ENCODE measurements at places on chromosomes 3 and 15. TPM values are rescaled to one million over a fixed set of nuclear protein-coding genes. Genes with fewer than 3 reads are reported as not detected.

DNA sequence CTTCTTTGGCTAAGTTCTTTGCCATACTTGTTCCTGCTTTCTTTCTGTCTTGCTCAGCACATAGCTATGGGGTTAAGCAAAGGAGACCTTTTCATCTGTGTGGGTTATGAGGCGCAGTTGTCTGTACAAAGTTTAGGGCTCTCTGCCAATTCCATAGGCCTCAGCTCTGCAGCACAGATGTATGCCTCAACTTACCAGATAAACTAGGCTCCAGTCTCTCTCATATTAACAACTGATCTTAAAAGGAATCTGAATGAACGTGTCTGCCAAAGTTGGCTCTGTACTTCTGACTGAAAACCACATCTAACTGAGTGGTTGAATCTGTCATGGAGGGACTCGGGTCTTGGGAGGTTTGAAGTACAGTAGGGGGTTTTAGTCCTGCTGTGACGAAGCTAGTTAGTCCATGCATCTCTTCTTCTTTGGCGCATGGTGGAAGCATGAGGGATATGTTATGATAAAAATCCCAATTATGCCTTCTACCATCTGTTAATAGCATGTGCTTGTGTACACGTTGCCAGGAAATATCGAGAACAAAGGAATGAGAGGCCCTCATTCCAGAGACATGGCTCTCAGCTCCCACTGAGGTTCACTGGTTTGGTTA, 114.6 kb upstream of the TSC22D2 start:
- peak; percentile 73 for DNase-seq

DNA sequence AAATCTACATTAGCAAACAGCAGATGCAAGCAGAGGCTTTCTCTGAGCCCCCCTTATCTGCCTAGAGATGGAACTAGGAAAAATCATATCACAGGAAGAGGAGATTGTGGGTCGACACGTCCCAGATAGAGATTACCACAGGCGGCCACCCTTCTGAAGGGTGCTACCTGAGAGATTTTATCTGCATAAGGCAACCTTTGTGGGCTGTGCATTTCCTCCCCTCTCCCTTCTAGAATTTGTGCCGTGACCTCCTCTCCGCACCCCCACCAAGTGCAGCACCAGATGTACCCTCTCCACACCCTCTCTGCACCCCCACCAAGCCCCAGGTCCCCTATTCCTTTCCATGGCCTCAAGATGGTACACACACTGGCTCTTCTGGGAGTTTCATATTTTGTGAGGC, 27.4 kb downstream of the METTL6 start:
- DNase-seq: no peak

GRCh38 chr15:91871837-91872236, 18.3 kb downstream of the SLCO3A1 start:
- no peak for DNase-seq

GRCh38 chr3:184815046-184815930, 3.3 kb downstream of the VPS8 start:
- peak; percentile 32 for DNase-seq

DNA sequence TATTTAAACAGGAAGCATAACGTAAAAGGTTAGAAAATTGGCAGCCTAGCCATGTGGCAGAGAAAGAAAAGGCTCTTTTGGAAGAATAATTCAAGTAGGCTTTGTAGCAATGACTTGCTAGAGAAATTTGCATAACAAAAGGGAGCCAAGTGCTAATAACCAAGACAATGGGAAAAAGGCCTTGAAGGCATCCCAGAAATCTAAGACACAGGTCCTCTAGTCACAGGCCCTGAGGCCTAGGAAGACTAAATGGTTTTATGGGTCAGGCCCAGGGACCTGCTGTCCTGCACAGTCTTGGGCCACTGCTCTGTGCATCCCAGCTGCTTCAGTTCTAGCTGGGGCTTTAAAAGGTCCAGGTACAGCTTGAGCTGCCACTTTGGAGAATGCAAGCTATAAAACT, 78.5 kb downstream of the FGF7 start:
- DNase-seq: no peak

- no peak for DNase-seq
Measured at GRCh38 chr15:73766598-73766997, 13.4 kb upstream of the INSYN1 start.

DNA sequence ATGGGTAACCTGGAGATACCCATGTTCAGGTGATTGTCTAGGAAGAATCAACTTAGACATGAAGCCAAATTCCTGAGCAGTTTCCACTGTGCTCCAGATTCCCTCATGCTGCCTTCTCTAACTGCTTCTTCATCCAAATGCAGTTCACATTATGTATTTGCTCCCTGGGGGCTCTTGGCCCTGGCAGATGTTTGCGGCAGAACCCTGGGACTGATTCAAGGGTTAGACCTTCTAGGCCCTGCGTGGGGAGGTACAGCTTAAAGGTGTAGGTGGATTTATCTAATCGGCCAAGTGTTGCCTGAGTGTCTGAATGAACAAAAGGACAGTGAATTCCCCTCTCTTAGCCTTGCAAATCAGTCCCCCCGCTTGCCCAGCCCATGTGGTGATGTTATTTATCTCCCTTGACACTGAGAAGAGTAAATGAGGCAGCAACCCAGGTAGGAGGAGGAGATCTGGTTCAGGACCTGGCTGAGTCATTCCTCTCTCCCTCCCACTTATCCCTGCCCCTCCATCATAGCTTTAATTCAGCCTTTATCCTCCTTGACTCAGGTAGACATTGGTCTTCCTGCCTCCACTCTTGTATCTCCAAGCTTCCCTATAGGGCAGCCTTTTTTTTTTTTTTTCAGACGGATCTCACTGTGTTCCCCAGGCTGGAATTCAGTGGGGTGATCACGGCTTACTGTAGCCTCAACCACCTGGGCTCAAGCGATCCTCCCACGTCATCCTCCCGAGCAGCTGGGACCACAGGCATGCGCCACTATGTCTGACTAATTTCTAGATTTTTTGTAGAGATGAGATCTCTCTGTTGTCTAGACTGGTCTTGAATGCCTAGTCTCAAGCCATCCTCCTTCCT, 54.8 kb downstream of the MAGEF1 start:
- peak; percentile 91 for DNase-seq

DNA sequence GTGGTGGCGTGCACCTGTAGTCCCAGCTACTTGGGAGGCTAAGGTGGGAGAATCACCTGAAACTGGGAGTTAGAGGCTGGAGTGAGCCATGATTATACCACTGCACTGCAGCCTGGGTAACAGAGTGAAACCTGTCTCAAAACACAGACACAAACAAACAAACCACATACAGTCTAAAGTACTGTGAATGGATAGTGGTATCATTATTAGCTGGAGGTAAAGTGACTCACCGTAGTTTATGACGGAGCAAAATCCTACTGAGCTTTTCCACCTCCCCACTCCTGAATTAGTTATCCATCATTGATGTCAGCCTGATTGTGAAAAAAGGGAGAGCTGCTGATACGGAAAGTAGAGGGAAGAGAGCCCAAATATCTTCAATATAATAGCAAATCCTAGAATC, 3.2 kb upstream of the CNOT10 start:
- no peak for DNase-seq

DNA sequence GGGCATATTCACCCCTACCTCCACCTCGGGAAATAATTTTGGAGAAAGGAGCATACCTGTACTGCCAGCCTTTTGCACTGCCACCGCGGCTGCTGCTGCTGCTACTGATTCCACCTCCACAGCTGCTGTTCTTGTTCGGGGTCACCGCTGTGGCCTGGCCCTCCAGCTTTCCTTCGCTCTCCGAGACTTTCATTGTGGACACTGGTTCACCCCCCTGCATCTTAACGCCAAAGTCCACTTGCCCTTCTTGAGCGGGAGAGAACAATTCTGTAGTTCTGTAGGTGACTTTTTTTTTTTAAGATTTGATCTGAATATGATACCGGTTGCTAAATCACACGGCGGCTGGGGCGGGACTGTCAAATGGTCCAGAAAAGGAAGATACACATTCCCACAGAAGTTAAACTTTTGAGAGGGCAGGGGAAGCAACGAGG, 701 bp downstream of the OSBPL11 start:
- DNase-seq: no peak

GRCh38 chr3:58737644-58738043, 71.1 kb upstream of the FAM3D start:
- no peak for DNase-seq

GRCh38 chr15:88907111-88907510, 6.1 kb downstream of the MFGE8 start:
- DNase-seq: no peak

GRCh38 chr3:197737319-197737649, 580 bp upstream of the RUBCN start:
- DNase-seq: no peak

- DNase-seq: no peak
Measured at GRCh38 chr3:162328649-162329048, 832.0 kb downstream of the OTOL1 start.

- DNase-seq: no peak
Measured at GRCh38 chr3:64321747-64322146, 96.5 kb upstream of the PRICKLE2 start.

GRCh38 chr3:27596334-27596841, 112.2 kb upstream of the SLC4A7 start:
- DNase-seq: no peak

GRCh38 chr3:106255870-106256248, 387.0 kb upstream of the CBLB start:
- DNase-seq: no peak

GRCh38 chr3:161332792-161333191, 38.5 kb downstream of the SPTSSB start:
- no peak for DNase-seq

GRCh38 chr3:149151843-149152242, 22.4 kb downstream of the HPS3 start:
- no peak for DNase-seq

- DNase-seq: peak; percentile 70
Measured at GRCh38 chr3:72938471-72939265, 50.8 kb downstream of the GXYLT2 start.

GRCh38 chr3:83928391-83928790, 1030.4 kb upstream of the CADM2 start:
- no peak for DNase-seq

- peak; percentile 36 for DNase-seq
Measured at GRCh38 chr3:194573680-194574437, 59.4 kb downstream of the TMEM44 start.

DNA sequence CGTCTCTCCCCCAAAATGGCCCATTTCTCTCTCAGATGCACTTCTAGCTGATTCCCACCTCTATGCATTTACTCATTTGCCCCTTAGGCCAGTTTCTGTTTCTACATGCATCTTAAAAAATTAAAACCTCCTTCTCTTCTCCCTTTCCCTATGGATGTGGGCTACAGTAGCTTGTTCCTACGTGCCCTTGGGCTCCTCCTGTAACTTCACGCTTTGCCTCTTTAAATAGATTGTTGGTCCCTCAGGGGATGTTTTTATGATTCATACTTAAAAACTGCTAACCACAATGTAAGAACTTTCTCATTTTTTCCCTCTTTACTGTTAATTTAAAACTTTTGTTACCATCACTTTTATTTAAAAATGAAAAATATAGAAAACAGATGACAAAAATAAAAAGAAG, 185.6 kb upstream of the MRPL3 start:
- no peak for DNase-seq

DNA sequence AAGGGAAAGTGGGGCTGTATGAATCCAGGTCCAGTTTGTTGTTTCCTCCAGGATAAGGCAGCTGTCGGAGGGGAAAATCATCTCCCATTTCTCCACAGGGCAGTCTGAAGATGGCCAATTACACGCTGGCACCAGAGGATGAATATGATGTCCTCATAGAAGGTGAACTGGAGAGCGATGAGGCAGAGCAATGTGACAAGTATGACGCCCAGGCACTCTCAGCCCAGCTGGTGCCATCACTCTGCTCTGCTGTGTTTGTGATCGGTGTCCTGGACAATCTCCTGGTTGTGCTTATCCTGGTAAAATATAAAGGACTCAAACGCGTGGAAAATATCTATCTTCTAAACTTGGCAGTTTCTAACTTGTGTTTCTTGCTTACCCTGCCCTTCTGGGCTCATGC, 911 bp downstream of the CCRL2 start:
- DNase-seq: peak; percentile 38

GRCh38 chr15:52673312-52673711, 5.9 kb downstream of the ATOSA start:
- no peak for DNase-seq

DNA sequence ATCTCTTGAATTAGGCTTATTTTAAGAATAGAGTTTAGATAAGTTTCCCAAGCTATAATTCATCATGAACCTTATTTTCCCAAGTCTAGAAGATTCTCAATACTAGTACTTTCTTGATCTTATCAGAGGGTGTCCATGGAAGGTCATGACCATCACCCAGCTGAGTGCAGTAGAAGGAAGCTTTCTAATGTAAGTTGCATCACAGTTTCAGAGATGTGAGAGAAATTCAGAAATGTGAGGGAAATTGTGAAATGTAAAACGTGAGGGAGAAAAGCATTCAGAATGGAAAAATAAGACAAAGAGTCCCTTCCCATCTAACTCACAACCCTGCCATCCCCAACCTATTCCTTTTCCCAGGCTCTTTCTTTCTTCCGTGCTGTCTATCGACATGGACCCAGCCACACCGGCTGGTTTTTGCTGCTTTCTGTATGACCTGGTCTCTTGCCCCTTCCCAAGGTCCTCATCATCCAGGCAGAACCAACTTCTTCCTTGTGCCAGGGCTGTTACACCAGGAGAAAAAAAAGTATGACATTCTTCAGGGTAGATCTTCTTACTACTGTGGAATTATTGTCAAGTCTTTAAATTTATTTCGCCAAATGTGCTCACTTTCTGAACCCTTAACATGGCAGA, 6.7 kb downstream of the CAPN3 start:
- DNase-seq: no peak

- DNase-seq: no peak
Measured at GRCh38 chr15:47741082-47741481, 23.8 kb downstream of the SEMA6D start.

DNA sequence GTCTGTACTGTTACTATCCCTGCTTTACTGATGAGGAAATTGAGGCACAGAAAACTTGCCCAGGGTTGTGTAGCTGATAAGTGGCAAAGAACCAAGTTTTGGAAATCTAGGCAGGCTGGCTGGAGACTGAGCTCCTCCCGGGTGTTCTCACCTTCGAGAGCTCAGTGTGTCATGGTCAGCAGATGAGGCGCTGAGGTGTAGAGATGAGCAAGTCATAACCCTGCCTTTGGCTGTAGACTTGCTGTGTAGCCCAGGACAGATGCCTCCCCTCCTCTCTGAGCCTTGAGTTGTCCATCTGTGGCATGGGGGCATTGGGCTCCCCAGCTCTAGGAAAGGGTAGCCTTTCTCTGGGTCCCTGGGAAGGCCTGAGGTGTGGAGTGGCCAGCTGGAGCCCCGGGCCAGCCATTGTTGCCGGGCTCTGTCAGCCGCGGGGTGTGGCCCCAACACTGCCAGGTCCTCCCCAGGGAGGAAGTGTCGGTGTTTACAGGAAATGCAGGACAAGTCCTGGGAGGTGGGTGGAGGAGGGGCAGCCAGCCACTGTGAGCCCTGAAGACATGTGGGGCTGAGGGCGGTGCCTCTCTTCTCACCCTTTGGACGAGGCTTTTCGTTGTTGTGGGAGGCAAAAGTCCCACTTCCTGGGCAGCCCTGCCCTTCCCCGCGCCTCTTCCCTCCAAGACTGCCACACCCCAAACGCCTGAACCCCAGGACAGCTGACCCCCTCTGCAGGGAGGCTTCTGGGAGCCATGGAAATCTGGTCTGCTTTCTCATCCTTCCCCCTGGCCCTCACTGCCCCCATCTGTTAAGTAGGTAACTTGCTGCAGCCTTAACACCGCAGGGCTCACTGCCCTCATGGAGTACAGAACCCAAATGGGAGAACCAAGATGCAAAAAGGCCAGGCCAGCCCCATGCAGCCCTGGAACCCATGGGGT, 29.1 kb downstream of the FGD5 start:
- no peak for DNase-seq

- DNase-seq: no peak
Measured at GRCh38 chr3:139928708-139929505, 6.1 kb upstream of the CLSTN2 start.

FBXL22 gene
- polyA plus RNA-seq: 21.1 TPM

SRGAP3 gene
- 24.5 TPM for polyA plus RNA-seq

IL5RA gene
- 0.05 TPM for polyA plus RNA-seq

SEMA3G gene
- 12.6 TPM for polyA plus RNA-seq

TRIM42 gene
- polyA plus RNA-seq: not detected

NR1I2 gene
- polyA plus RNA-seq: 0.26 TPM

Data from muscle of back (tissue), 13 donors.